ENCODE measurements at places on chromosomes 16 and 17.

DNA sequence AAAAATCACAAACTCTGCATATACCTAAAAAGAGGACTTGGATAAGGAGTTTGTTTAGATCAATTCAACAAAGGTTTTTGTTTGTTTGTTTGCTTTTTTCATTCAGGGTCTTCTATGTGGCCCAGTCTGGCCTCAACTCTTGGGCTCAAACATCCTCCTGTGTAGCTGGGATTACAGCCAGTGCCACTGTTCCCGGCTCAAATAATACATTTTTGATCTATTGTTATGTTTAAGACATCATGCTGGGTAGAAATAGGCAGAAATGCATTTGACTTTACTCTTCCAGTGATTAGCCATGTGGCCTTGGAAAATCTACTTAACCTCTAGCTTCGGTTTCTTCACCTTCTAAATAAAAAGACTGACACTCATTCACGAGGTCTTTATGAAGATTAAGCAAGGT, 11.5 kb downstream of the MAP2K6 start:
- DNase-seq: no peak

GRCh38 chr17:18371455-18371854, 6.1 kb upstream of the EVPLL start:
- DNase-seq: no peak

GRCh38 chr16:53755026-53755910, 51.3 kb downstream of the FTO start:
- no peak for DNase-seq

DNA sequence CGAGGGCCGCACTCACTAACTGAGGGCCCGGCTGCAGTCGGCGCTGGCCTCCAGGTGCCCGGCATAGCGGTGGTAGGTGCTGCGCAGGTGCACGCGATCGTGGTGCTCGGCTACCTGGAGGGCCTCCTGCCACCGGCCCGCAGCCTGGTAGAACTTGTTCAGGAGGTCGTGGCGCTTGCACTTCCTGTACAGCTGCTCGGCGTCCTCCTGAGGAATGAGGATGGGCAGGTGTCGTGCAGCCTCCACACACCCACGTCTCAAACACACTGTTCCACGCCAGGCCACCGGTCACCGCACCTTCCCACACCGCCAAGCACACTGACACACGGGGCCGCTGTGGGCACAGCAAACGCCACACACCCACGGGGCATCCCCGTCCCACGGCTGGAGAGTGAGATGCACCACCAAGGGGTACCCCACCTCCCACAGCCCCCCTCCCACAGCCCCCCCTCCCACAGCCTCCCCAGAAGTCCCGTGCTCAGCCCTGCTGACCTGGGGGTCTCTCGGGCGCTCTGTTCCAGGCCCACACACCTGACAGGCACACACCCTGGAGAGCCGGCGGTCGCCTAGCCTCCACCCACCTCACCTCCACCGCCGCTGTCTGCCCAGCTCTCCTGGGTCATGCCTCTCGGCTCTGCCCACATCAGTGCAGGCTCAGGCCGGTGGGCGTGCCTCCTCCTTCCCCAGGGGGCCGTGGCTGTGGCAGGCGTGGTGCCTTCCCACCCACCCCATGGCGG, 7.4 kb upstream of the TMEM204 start:
- no peak for DNase-seq

All from activated naive CD4-positive, alpha-beta T cell (primary cell).